Psoas muscle (tissue), 8 donors: ENCODE measurements at places on chromosomes 16 and 17. TPM values are rescaled to one million over a fixed set of nuclear protein-coding genes. Genes with fewer than 3 reads are reported as not detected.

- DNase-seq, result no peak
Observed at GRCh38 chr16:73738266-73738665, 558.3 kb upstream of the PSMD7 start.

GRCh38 chr17:68867759-68868516 is 87.3 kb downstream of the ABCA8 start:
- no peak for DNase-seq

- DNase-seq, result no peak
Observed at GRCh38 chr16:27748868-27749546, 199.1 kb downstream of the KATNIP start.

DNA sequence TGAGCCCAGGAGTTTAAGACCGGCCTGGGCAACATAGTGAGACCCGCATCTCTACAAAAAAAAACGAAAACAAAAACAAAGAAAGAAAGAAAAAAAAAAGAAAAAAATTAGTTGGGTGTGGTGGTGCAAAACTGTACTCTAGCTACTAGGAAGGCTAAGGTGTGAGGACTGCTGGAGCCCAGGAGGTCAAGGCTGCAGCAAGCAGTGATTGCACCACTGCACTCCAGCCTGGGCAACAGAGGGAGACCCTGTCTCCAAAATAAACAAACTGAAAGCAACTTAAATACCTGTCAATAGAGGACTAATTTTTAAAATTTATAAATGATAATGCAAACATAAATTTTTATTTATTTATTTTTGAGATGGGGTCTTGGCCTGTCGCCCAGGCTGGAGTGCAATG is 17.3 kb downstream of the ATP2A1 start:
- no peak for DNase-seq

GRCh38 chr16:67173808-67174705 is 3.7 kb downstream of the NOL3 start:
- peak; percentile 91 for DNase-seq

- DNase-seq, result no peak
Observed at GRCh38 chr17:76820561-76820960, 47.6 kb upstream of the MGAT5B start.

- no peak for DNase-seq
Observed at GRCh38 chr16:9380221-9380620, 288.8 kb downstream of the HAPSTR1 start.

GRCh38 chr17:2058586-2059546 is 4.0 kb downstream of the HIC1 start:
- peak; percentile 78 for DNase-seq

DNA sequence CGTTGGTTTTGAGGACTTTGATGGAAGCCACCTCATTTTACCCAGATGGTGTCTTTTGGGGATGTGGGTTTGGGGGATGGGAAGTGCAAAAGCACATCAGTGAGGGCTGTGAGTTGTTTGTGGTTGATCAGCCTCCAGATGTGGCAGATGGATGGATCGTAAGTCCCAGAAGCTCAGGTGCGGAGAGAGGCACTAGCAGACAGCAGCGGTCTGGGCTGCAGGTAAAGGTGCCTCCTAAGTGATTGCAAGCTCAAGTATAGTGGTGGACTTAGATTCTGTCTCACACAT is 18.0 kb downstream of the HS3ST3B1 start:
- no peak for DNase-seq

- no peak for DNase-seq
Observed at GRCh38 chr17:57566721-57567120, 178.4 kb downstream of the CCDC182 start.

DNA sequence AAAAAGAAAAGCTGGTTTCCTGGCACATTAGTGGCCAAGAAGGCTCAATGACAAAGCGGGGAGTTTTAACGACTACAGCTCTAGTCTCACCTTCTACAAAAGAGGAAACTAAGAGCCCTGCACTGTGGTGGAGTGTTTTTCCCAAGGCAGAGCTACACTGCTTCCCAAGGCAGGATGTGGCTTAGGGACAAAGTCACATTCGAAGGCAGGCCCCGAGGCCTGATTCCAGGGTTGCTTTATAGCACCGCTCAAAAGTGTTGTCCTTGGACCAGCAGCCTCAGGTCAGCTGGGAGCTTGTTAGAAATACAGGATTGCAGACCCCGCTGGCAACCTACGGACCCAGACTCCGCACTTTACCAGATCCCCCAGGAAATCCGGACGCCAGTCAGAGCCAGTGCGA is 23.8 kb downstream of the TMEM92 start:
- no peak for DNase-seq

The FOXN1 gene
- not detected for total RNA-seq

The TEN1 gene
- 8.8 TPM for total RNA-seq

The USP43 gene
- total RNA-seq, result 0.06 TPM
